ENCODE measurements at places on chromosomes 11 and 22.

DNA sequence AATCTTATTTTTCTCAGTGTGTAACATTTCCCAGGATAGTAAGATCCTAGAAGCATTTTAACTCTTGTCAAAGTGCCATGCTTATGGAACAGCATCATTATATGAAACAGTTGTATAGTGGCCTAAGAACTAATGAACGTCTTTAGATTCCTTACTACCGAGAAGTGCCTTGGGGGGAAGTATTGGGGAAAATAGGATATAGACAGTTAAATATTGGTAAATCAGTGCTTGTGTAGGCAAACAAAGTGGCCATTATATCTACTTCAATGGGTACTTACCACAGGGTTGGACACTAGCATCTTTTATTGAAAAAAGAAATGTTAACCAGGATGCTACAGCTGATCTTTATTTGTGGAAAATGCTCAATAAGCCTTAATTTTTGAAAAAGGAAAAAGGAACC is 11.3 kb downstream of the FAR1 start:
- DNase-seq: no peak

- no peak for DNase-seq
Measured at GRCh38 chr11:39011797-39012196, 2413.8 kb upstream of the RAG2 start.

- no peak for DNase-seq
Measured at GRCh38 chr11:33697997-33698396, 2.6 kb downstream of the C11orf91 start.

GRCh38 chr22:35995348-35995747 is 33.3 kb downstream of the RBFOX2 start:
- DNase-seq: no peak

GRCh38 chr11:33879375-33879774 is 12.5 kb downstream of the LMO2 start:
- DNase-seq: no peak

- DNase-seq: no peak
Measured at GRCh38 chr22:50184902-50185374, 775 bp upstream of the TRABD start.

GRCh38 chr11:35558513-35558912 is 33.1 kb upstream of the PAMR1 start:
- DNase-seq: no peak

GRCh38 chr11:117749541-117749910 is 47.5 kb downstream of the DSCAML1 start:
- no peak for DNase-seq

GRCh38 chr11:12139144-12139881 is 28.9 kb downstream of the MICAL2 start:
- DNase-seq: no peak

DNA sequence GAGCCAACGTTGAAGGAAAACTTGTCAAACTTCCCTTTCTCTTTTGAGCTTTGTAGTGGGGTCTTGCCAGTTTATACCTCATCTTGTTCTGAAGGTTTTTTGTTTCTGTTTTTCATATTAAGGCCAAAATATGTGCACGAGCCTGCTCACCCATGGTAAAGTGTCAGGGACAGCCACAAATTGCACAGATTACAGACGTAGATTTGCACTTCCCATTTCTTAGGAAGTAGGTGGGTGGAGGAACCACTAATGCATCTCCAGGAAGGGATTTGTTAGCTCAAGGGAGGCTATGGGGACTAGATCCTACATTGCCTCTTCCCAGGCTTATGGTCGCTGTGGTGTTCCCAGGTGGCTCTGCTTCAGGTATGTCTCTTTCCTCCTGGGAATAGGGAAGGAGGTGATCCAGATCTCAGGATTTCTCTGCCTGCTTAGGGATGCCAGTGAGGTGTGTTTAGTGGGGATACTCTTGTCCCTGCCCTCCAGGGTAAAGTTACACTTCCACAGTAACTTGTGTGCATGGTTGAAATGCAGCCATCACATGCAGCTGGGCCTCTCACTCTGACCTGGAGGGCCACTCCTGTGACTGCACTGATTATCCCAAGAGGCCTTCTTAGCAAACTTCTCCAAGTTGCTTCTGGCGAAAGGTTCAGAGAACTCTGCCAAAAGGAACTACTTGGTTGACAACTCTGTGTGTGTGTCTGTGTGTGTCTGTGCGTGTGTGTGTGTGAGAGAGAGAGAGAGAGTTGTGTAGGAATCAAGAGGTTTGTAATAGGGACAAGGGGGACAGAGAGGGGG is 9.8 kb downstream of the PPFIBP2 start:
- no peak for DNase-seq

- no peak for DNase-seq
Measured at GRCh38 chr11:4125141-4125540, 30.5 kb downstream of the RRM1 start.

DNA sequence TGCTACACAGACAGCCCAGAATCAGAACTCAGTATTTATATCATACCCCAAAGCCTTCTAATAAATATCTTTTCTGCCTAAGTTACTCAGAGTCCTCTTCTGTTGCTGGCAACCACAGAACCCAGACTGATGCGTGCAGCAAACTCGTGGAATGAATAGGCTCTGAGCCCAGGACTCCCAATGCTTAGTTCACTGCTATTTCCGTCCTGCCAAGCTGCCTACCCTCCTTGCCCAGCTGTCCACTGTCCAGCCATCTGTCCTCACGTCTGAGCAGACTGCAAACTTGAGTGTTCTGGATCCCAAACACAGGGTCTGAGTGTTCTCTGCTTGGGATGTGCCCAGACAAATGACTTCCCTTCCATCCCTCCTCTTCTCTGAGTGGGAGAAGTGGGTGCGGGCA is 19.4 kb downstream of the PTPN5 start:
- DNase-seq: no peak

- no peak for DNase-seq
Measured at GRCh38 chr11:110984147-110984546, 261.4 kb upstream of the POU2AF2 start.

- no peak for DNase-seq
Measured at GRCh38 chr11:44940404-44940803, 10.3 kb downstream of the TP53I11 start.

- no peak for DNase-seq
Measured at GRCh38 chr11:126587541-126587940, 232.1 kb downstream of the ST3GAL4 start.

GRCh38 chr11:129412494-129412893 is 36.8 kb downstream of the BARX2 start:
- DNase-seq: no peak

DNA sequence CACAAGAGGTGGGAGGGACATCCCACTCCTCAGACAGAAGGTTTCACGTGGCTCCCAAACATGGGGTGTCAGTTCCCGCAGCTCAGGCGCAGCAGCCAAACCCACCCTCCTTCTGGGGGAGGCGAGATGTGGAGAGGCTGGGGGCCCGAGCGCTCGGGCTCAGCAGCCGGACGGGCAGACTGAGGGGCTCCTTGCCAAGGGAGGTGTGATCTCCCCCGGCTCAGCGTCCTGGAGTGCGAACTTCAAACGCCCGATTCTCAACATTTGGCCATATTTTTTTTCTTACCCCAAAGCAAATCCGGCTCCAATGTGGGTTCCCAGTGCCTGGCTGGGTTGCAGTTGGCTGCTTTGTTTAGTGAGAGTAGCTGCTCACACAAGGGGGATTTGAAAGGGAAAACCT is 477.9 kb downstream of the MN1 start:
- no peak for DNase-seq

GRCh38 chr11:5225480-5225871 is 1.4 kb downstream of the HBB start:
- no peak for DNase-seq

GRCh38 chr11:31656051-31656450 is 146.5 kb downstream of the ELP4 start:
- DNase-seq: no peak

Data from cortex of kidney (tissue), 1 donor.